ENCODE measurements at places on chromosomes 6 and 20.

- DNase-seq, result peak; percentile 67
These were observed 580.1 kb downstream of the TFAP2B start for GRCh38 chr6:51398793-51399192.

GRCh38 chr20:48738399-48739304 lies 89.1 kb downstream of the PREX1 start:
- DNase-seq, result no peak

DNA sequence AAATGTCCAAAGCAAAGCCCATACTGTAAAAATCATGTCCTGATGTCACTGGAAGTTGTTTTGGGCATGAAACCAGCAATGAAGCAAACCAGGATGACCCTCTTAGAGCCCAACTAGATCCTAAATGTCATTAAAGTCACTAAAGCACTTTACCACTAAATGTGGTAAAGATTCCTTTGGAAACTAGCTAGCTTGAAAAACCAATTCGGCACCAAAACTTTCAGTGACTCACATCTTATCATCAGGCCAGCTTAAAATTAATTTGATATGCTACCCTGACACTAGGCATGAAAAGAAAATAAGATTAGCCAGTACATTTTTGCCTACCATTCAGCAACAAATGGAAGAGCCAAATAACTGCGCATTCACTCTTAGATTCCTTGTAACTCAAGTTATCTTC lies 145.8 kb downstream of the PACRG start:
- DNase-seq, result no peak

DNA sequence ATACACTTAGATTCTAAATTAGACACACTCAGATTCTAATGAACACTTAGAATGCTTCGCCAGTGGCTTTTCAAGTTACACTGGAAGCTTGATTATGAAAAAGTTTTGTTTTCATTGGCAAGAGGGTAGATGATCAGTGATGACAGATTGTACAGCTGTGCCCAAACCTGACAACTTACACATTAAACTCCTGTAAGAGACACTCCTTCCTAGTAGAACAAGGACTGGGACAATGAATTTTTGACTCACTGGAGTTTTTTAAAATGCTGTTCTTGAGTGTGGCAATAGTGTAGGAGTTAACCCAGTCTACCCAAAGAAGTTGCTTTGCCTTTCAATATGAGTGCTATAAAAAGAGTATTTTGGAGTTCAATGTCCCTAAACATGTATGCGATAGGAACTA lies 140.8 kb downstream of the SLC16A10 start:
- no peak for DNase-seq

- no peak for DNase-seq
These were observed 19.6 kb upstream of the LTV1 start for GRCh38 chr6:143823548-143823947.

- no peak for DNase-seq
These were observed 49.2 kb downstream of the TBC1D32 start for GRCh38 chr6:121285041-121285440.

- no peak for DNase-seq
These were observed 110.9 kb downstream of the SMLR1 start for GRCh38 chr6:130937942-130938604.

- no peak for DNase-seq
These were observed 79.4 kb downstream of the FOXC1 start for GRCh38 chr6:1689141-1689540.

DNA sequence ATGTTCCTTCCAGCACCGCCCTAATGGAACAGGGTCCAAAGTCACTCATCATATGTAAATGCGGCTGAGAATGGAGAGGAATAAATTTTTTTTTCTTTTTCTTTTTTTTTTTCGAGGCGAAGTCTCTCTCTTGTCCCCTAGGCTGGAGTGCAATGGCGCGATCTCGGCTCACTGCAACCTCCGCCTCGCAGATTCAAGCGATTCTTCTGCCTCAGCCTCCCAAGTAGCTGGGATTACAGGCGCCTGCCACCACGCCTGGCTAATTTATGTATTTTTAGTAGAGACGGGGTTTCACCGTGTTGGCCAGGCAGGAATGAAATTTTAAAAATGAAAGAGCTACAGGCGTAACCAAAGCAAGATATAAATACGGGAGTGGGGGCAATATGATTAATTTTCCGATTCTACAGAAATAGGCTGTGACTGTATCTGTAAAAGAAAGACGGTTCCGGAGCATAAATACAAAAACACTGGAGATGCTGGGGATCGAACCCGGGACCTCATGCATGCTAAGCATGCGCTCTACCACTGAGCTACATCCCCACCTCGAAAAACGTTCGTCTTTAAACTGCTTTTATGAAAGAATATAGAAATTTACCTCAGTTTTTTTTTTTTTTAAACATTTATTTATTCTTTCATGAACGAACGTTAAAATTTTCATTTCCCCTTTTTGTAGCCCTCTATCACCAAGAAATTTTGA lies 132.2 kb downstream of the GPX5 start:
- DNase-seq, result no peak

DNA sequence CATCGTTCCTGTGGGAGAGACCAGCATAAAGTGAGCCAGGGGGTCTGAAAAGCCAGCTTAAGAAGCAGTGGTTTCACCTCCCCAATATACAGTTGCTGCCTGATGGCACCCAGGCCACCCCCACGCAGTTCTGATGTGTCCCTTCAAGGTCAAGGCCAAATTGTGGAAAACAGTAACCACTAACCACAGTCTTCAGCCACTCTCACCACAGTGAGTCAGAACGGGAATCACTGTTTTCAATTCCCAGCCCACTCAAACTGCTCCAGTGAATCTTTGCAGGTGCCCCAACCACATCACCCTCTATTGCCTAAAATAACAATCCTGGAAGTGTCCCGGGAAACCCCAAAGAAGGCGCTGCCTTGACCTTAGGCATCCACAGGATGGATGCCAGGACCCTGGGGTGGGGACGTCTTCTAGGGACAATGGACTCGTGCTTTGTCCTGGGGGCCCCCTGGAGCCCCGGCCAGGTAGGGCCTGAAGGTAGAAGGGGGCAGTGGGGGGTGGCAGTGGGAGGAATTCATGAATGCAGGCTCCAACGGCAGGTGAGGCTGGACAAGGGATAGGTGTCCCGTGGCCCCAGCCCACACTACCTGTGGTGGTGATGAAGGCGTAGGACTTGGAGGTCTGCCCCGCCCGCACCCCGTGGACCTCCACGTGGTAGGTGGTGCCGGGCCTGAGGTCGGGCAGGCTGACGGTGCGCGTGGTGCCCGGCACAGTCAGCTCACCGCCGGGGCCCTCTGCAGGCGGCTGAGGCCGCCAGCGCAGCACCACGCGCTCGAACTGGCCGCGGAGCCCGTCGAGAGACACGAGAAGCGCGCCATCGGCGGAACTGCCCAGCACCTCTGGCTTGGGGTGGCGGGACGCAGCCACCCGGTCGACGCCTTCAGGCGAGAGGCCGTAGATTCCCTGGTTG lies 22.2 kb downstream of the TNXB start:
- no peak for DNase-seq

GRCh38 chr6:95572098-95572497 lies 5.2 kb upstream of the MANEA start:
- no peak for DNase-seq

DNA sequence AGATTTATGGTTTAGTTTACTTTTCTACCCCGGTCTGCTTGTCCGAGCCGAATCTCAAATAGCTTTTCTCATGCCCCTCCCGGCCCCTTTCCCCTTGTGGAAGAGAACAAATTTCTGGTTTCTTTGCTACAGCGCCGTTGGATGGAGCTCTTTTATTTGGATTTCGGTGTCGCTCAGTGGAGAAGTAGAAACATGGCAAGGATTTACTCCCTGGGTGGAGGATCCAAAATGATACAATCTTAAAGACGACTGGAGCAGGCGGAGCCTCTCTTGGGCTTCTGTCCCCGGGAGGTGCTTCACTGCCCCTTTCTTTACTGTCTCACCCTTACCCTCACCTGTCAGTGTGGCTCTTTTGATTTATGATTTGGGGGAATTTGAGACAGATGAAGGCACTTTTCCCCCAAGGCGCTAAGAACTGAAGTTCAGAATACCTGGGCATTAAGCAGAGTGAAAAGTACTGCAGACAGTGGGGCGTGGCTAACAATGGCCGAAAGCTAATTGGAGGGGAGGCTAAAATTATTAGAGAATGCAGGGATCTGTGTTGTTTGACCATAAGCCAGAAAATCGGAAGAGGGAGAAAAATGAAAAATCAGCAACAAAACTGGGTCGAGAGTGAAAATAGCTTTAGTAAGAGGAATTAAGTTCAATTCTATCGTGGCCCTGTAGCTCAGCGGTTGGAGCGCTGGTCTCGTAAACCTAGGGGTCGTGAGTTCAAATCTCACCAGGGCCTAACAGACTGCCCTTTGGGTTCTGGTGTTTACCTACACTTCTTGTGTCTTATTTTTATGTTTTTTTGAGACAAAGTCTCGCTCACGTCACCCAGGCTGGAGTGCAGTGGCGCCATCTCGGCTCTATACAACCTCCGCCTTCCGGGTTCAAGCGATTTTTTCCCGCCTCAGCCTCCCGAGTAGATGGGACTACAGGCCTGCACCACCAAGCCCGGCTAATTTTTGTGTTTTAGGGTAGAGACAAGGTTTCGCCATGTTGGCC lies 145.1 kb upstream of the ZNF184 start:
- no peak for DNase-seq

DNA sequence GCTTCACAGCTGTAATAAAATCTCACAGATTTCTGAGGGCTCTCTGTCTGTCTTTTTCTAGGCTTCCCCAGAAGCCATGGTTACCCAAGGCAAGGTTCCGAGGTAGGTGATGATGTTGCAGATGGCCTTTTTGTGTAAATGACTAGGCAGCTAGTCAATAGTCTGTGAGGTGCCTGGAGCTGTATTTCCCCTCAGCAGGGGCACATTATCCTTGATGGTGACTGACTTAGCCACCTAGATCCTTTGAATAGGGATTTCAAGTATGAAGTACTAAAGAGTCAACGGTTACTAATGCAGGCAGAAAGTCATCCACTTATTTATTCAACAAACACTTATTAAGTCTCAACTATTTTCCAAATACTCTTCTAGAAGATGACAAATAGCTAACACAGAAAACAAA lies 49.3 kb upstream of the L3MBTL3 start:
- DNase-seq, result no peak

DNA sequence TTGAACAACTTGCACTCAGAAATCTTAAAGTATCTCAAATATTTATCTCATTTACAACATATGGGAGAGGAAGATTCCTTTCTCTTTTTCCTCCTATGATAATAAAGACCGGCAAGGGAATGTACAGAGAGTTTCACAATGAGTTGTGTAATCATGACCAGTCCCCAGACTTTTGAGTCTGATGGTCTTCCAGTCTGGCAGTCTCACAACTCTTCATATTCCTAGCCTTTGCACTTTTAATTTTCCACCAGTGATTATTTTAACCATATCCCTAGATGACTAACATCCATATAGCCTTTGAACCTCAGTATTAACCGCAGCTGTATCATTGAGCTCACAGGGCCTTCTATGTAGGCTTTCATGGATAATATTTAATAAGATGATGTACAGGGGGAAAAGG lies 278.5 kb downstream of the KHDC1L start:
- no peak for DNase-seq

All from posterior vena cava (tissue), 2 donors.